ENCODE measurements at places on chromosomes 4 and X.

DNA sequence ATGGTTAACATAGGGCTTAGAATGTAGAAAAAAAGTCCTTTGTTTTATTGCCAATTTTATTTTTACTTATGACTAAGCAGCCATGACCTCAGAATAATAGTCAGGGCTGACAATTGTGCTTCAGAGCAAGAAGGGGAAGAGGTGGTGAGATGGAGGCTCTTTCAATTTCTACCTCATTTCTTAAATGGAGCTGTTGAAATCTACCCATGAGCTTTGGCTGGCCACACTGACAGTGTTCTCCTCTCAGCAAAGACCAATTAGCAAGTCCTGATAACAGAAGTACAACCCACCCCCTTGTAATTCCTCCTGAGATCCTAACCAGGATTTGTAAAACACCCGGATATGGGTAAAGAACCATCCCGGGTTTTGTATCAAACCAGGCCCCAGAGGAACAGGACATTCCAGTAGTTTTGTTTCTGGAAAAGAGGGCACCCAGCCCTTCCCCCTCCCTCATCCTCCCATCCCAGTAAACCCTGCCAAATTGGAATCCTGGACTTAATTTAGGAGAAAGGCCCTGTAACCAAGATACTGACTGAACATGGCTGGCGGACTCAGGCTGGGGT, at the start of gene HEPH:
TSS of gene HEPH (plus strand) at position 399 of the 563 bp plus-strand sequence. CDS start 6,324 bp downstream, outside the sequence.
- DNase-seq, result no peak

DNA sequence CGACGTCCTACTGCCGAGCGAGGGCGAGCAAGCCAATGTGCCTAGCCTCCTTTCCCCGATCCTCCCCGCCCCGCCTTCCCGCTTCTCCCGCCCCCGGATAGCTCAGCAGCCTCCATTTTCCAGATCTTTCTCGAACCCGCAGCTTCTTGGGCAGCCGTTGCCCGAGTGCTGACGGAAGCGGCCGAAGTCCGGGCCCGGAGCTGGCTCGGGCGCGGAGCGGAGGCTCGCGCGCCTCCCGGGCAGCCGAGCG, 172 bp upstream of the HSPA4L start:
- DNase-seq, result no peak

DNA sequence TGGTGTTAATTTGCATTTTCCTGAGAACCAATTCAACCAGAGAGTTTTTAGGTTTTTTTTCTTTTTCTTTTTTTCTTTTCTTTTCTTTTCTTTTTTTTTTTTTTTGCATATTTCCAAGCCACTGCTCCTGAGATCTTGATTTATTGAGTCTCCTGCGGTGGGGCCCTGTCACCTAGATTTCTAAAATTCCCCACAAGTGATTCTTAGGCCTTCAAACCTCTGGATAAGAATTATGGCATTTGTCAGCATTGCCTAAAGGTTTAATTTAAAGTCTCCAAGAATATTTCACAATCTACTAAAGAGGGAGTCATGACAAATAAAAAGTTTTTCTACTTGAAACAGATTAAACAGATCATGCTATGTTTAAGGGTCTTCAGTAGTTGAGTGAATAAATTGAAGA, 84.9 kb downstream of the GAB1 start:
- no peak for DNase-seq

DNA sequence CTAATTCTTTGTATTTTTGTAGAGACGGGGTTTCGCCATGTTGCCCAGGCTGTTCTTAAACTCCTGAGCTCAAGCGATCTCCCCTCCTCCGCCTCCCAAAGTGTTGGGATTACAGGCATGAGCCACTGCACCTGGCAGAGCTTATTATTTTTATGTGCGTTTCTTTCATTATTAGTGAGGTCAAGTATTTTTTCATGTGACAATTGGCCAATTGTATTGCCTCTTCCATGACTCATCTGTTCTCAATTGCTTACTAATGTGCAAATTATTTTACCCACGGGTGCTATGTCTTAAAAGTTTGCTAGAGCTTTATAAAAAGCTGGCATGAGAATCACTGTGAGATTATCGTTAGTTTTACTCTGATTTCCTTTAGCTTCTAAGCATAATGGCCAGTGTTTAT, 13.0 kb upstream of the ARX start:
- no peak for DNase-seq

DNA sequence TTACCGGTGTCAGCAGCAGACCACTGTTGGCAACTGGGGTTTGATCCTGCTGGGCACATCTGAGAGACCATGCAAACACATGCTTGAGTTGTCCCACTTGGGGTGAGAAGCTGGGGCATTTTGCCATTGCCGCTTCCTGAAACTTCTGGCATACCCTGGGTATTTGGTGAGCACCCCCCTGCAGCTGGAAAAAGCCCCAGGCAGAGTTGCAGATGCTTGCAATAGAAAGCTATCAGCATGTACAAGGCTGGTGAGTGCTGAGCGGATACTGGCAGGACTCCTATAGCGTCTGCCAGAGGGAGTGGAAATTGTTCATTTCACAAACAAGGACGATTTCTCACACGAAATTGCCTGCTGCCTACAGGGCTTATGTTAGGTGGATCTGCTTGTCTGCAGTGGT, 32.3 kb downstream of the SUPT20HL1 start:
- DNase-seq, result no peak

DNA sequence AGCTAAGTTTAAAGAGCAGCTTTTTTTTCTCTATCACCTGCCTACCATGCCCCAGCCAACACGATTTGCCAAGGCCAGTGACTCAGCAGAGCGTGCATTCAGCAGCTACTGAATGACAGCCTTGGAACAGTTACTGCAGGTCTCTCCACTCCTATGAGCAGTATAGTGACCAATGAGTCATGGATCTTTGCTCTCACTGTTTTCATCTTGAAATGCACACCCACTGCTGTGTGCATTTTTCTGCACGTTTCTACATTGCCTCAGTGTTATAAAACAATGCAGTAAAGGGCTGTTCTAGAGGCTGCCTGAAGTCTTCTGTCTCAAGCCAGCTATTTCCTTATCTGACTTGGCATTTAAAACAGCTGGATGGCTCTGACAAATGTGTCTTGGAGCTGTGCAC, 66.0 kb upstream of the C4orf54 start:
- no peak for DNase-seq

GRCh38 chr4:8329859-8330761, 60.6 kb downstream of the HTRA3 start:
- no peak for DNase-seq

GRCh38 chr4:25235401-25235800, 1.6 kb downstream of the PI4K2B start:
- no peak for DNase-seq

DNA sequence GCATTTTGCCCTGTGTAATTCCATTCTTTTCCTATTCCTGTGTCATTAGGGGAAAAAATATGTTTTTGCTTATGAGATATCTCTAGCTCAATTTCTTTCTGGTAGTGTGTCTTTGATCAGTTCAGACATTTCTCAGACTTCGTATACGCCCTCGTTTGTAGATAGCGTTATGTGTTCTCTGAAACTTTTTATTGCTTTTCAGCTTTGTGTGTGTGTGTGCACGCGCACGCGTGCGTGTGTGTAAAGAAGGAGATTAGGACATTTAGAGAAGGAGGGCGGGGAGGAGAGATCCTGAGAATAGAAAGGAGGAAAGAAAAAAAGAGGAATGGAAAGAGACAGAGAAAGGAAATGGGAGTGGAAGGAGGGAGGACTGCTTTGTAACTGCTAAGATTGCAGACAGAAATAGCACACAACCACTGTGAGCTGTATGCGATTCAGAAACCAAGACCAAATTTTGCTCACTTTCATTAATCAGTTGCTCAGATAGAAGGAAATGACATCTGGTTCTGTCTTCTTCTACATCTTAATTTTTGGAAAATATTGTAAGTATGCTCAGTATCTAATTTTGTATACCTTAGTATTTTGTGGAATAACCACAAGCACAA, at the start of gene RXFP1:
TSS of gene RXFP1 (plus strand) at position 399 of the 605 bp plus-strand sequence. CDS start at position 494, 95 bp downstream.
- DNase-seq, result peak; percentile 73

- DNase-seq, result peak; percentile 41
Observed at GRCh38 chr4:143404555-143404954, 67.9 kb downstream of the GAB1 start.

DNA sequence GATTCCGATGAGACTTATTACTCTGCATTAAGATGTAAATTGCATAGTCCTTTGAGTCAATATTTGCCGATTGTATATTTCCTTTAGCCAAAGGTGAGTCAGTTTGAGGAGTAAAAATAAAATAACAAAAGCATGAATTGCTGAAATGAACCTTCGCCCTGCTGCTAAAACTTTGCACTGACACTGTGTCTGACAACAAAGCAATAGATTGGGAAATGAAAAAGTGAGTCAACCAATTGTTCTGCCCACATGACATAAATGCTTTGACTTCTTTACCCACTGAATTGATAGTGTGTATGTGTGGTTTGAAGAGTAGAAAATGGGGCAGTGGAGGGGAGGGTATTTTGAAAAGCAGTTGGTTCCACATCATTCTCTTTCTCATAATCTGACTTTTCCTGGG, 88.4 kb upstream of the AFF2 start:
- DNase-seq, result no peak

DNA sequence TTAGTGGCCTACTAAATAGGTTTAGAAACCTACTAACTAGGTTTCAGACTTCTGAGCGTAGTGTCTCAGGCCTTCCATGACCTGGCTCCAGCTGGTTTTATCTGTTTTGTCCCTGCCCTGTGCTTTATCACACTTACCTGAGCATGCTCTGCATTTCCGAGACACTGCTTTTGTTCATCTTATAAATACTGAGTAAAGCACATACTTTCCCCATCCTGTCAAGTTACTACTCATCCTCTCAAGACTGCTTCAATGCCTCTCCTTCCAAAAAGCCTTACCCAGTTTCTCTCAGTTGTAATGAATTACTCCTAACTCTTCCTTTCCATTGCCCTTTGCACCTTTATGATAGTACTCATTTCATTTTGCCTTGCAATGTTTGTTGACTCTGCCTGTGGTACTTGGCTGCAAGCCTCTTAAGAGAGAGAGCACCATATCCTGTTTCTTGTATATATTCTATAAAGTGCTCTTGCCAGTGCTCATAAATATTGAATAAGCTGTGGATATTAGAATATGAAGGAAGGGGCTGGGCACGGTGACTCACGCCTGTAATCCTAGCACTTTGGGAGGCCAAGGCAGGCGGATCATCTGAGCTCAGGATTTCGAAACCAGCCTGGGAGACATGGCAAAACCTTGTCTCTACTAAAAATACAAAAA, 34.4 kb downstream of the SLAIN2 start:
- DNase-seq, result no peak

- no peak for DNase-seq
Observed at GRCh38 chr4:123813901-123814300, 417.3 kb downstream of the SPRY1 start.

- DNase-seq, result no peak
Observed at GRCh38 chr4:58551676-58552075, 1441.5 kb upstream of the IGFBP7 start.

GRCh38 chrX:47158131-47158530, 13.1 kb downstream of the RBM10 start:
- no peak for DNase-seq

GRCh38 chr4:157165935-157166610, 54.5 kb upstream of the GRIA2 start:
- no peak for DNase-seq

DNA sequence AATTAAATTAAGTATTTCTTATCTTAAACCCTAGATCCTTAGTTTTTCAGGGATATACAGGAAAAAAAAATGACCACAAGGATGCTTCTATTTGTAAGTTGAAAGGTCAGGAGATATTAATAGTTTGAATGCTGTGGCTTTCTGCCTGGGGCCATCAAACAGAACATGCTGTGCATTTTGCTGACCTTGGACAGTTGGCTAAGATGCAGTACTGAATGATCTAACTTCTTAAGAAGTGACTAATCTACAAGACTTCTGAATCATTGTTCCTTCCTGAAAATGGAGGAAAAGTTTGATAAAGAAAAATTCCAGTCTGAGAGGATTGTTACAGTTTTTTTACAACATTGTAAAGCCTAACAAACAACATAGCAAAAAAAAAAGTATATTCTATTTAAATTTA, 237.8 kb upstream of the JADE1 start:
- DNase-seq, result no peak

- DNase-seq, result peak; percentile 28
Observed at GRCh38 chr4:71006203-71006907, 12.9 kb downstream of the DCK start.

DNA sequence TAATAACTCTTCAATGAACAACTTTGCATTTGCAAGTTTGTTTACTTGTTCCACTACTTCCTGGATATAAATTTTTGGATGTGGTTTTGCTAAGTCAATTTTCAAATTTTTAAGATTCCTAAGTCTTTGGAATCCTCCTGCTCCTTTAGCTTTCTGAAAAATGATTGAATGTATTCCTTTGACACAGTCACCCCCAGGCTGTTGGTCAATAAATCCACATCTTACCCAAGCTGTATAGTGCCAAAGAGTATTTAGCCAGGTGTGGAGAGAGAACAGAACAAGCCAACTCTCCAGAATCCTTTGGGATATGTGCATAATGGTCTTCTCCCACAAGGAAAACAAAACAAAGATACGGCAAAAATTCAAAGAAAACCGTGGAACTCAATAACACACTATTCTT, 56.9 kb upstream of the INTU start:
- DNase-seq, result no peak

GRCh38 chrX:68830419-68831404, 1.9 kb downstream of the EFNB1 start:
- DNase-seq, result peak; percentile 28

DNA sequence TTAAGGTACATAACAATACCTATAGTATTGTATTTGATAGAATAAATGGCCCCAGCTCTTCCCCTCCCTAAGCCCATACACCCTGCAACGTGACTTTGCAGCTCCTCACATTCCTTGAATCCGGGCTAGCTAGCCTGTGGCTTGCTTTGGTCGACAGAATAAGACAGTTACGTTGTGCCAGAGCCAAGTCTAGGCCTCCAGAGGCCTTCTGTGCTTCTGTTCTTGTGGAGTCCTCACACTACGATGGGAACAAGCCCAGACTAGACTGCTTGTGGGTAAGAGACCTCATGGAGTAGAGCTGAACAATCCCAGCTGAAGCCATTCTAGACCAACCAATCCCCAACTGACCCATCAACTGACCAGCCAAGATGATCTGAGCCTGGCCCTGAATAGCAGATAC, 102.4 kb upstream of the PLAC1 start:
- DNase-seq, result no peak

DNA sequence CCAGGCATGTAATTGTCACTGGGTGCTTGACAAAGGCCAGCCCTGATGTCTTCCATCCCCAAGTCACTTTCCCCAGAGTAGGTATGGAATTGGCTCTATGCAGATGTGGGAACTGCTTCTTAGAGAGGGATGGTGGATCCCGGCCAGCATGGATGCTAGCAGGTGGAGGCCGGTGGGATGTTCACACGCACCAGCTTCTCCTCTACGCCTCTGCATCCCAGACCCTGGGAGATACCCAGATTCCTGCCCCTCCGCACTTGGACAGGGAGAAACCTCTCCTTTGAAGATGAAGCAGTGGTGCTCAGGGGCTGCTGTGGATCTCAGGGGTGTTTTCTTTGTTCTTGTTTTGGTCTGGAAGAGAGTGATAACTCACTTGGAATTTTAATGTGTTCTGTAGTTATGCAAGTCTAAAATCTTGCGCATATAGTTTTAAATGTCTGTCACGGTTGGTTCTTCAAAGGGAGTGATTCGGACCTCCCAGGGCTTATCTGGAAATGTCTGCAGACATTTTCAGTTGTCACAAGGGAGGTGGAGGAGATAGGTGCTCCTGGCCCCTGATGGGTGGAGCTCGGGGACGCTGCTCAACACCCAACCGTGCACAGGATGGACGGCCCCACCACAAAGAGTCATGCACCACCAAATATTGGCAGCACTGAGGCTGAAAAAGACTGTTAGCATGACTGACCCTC, 308.0 kb downstream of the DHRSX start:
- no peak for DNase-seq

All from KBM-7 (cell line).